ENCODE measurements at places on chromosomes 4 and X.

- DNase-seq, result no peak
These were observed 158.3 kb downstream of the LDB2 start for GRCh38 chr4:16739997-16740624.

GRCh38 chr4:73897380-73898136 is 28.4 kb downstream of the CXCL1 start:
- DNase-seq, result no peak

DNA sequence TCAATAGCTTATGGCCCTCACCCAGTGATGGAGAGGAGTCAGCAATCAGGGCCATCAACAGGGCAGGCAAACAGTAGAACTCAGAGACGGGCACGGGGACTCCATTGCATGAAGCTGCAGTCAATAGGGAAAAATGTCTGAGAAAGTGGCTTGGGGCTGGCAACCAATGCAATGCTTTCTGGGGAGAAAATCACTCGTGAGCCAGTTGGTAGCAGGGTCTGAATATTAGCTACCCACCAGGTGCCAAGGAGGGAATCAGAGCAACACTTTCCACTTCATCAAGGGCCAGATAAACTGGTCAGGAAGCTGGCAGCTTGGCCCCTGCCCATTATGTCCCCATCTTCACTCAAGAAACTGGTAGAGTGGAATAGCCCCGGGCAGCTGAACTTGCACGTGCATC is 80.7 kb downstream of the STARD8 start:
- DNase-seq, result no peak

- DNase-seq, result peak; percentile 81
These were observed at the start of gene TMLHE for GRCh38 chrX:155612312-155613224. Gene TMLHE, minus strand, starts transcription at chrX:155612952. Its CDS starts 67,676 bp downstream, at chrX:155545276.

- no peak for DNase-seq
These were observed 78.7 kb downstream of the PRKG2 start for GRCh38 chr4:81136161-81136905.

DNA sequence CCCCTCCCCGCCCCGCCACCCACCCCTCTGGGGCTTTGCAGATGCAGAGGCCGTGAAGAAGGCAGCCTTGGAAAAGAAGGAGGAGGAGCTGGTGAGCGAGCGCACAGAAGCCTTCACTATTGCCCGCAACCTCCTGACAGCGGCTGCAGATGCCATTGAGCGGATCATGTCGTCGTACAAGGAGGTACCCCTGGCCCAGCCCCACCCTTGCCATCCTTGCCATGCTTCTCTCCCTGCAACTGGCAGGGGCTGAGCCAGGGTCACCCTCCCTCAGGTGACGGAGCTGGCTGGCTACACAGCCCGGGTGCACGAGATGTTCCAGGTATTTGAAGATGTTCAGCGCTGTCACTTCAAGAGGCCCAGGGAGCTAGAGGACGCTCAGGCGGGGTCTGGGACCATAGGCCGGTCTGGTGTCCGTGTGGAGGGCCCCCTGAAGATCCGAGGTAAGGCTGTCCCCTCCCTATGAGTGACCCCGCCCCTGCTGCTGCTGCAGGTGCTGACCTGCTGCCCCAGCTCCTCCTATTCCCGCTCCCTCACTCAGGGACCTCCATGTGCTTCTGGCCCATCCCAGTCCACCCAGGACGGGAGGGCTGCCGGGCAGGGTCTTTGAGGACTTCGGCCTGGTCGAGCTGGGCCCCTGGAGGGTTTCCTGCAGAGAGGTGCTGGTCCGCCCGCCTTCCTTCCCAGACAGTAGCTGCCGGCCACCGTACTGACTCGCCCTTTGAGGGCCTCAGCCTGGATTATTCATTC is 11.6 kb downstream of the ABCD1 start:
- no peak for DNase-seq

DNA sequence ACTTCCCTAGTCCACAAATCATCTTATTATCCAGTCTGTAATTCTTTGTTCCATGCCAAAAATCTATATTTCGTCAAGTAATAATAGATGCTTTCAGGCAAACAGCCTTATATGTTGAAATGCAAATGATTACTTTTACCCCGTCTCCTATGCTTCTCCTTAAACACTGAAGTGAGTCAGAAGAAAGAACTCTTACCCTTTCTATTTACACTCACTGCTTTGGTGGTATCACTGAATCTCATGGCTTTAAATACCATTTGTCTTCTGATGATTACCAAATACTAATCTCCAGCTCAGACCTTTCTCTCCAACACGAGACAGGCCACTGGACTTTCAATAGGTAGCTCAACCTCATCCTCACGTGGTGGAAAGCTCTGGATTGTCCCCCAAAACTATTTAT is 558.1 kb downstream of the IL1RAPL1 start:
- no peak for DNase-seq

GRCh38 chr4:70023218-70023617 is 5.0 kb upstream of the HTN3 start:
- no peak for DNase-seq

DNA sequence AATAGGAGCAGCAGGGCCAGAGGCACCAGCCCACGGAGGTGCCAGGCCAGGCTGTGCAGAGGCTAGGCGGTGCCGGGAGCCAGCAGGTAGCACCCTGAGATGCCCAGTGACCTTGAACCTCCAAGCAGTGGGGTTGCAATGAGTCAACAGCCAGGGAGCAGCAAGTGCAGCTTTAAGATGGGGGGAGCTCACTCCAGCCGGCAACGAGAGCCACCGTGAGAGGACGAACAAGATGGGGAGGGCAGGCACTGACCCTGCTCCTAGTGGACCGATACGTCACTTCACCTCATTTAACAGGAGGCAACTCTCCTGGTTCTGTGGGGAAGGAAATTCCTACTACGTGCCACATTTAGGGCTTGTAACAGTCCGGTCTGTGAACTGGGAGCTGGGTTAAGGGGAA is 4.8 kb downstream of the LETM1 start:
- DNase-seq, result no peak

DNA sequence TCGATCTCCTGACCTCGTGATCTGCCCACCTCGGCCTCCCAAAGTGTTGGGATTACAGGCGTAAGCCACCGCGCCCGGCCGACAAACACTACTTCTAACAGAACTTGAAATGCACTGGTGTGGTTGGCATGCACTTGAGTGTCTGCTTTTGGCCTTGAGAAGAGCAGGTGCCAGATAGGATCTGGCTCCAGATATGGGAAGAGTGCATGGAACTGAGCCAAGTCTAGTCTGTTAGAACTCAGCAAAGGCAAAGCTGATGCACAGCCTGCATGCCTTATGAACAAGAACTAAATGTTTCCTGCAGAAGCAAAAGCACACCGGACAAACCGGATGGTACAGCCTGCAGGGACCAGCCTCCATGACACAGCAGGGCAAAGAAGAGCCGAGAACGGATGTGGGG is 35.1 kb upstream of the TBL1X start:
- DNase-seq, result no peak

DNA sequence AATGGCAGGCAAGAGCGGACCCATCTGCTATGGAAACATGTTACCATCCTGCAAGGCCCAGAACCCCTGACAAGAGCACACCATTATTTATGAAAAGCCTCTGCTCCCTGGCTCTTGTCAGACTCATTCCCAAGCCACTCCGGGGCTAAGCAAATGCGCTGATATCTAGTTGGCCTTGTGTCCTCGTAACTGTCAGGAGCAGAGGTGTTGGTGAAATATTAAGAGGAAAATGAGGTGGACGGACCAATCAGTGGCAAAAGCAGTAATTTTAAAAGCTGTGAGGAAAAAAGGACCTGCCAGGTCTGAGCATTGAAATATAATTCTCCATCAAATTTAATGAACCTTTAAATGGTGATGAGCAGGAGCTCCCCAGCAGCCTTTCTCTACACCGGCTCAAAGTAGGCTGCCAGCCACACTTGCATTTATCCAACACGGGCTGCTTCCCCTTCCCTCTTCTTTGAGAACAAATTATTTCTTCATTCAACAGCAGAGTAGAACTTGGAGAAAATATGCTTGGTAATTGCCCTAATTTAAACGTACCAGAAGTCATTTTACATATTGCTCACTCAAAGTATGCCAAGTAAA is 214.3 kb downstream of the RASL11B start:
- no peak for DNase-seq

- DNase-seq, result no peak
These were observed 47.5 kb downstream of the RAPGEF2 start for GRCh38 chr4:159150396-159150795.

GRCh38 chr4:19063662-19064061 is 1042.1 kb upstream of the LCORL start:
- DNase-seq, result no peak

DNA sequence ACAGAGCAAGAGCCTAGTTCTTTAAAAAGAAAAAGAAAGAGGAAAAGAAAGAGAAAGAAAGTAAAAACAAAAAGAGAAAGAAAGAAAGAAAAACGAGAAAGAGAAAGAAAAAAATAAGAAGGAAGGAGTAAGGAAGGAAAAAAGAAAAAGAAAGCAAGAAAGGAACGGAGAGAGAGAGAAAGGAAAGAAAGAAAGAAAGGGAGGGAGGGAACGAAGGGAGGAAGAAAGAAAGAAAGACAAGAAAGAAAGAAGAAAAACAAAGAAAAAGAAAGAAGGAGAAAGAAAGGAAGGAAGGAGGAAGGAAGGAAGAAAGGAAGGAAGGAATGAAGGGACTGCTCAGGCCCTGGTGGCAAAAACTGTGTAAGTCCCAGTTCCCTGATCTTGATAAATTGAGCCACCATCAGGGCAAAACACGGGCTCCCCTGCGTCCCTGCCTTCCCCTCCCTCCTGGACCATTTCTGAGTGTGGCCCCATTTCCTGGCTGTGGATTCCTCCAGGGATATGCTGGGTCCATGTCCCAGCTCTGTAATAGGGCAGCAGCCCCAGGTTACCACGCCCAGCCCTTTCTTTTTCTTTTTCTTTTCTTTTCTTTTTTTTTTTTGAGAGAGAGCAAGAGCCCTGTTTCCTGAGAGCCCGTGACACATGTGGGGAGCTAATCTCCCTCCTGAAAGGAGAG is 44.8 kb downstream of the SHOX start:
- no peak for DNase-seq

- peak; percentile 85 for DNase-seq
These were observed 203.1 kb downstream of the SLC7A11 start for GRCh38 chr4:138039010-138039409.

DNA sequence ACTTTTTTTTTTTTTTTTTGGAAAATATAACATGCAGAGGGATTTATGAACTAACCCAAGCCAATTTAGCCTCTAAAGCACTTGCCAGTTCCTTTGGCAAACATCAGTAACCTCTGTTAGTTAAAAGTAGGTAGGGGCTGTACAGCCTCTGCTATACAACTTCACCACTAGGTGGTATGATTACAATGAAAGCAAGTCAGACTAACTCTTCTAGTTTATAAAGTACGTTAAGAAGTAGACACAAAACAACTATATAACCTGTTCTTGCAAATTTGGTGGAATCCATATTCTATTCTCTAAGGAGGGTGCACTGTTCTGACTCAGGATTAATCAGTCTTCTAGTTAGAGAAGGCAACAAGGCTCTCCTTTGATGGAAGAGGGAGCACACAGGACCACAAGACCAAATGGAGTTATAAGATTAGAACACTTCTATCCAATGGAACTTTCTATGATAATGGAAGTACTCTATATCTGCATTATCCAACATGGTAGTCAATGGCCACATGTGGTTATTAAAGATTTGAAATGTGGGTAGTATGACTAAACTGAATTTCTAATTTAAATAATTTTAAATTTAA is 12.8 kb downstream of the AIMP1 start:
- peak; percentile 56 for DNase-seq

DNA sequence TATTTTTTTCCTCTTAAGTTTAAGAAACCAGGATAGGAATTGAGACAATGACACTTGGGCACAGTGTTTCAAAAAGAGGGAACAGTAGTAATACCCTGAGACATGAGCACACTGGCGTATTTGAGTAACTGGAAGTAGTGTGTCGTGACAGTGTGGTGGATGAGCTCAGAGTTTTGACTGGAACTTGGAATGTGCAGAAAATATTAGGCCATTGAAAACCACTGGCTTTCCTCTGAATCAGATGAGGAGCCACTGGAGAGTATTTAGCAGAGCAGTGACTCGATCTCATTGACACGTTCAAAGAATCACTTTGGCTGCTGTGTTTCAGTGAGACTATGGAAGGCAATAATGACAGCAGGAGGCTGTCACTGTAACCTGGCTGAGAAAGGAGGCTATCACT is 1531.2 kb downstream of the STIM2 start:
- no peak for DNase-seq

DNA sequence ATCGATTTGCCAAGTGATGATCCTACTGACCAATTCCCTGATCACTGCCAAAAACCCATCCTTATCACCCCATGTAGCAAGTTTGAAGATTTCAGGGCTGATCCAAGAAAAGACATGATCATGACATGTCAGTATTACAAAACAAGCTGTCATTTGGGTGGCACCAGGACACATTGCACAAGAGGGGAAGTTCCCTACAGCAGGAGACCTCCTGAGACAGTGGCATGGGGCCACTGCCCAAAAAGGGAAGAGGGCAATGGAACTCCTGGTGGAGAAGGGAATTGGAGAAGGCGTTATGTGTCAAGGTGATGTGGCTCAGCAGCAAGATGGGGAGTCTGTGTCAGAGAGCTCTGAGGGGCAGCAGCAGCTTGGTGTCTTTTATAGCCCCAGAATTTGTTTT is 43.4 kb downstream of the ZNF182 start:
- no peak for DNase-seq

DNA sequence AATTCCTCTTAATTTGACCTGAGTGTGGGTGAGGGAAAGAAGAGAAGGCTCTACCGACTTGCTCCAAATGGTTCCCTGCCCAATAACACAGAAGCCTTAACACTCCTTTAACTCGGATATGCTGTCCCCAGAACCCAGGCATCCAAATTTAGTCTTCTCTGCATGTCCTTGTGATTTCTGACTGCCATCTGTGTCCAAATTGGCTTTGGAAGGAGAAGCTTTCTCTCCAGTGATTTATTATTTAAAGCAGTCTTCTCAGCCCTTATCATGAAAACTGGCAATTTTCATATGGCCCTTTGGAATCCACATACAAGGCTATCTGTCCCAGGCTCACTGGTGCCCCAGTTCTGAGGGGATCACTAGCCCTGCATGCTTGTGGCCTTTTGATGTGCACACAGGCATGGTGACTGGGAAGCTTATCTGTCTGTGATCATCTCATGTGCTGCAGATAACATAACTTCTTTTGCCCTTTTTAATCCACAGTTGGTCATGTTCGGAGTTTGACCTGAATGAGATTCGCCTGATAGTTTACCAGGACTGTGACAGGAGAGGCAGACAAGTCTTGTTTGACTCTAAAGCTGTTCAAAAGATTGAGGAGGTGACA is 56.7 kb downstream of the FNIP2 start:
- no peak for DNase-seq

- no peak for DNase-seq
These were observed 63.0 kb downstream of the SEC24D start for GRCh38 chr4:118772767-118773428.

DNA sequence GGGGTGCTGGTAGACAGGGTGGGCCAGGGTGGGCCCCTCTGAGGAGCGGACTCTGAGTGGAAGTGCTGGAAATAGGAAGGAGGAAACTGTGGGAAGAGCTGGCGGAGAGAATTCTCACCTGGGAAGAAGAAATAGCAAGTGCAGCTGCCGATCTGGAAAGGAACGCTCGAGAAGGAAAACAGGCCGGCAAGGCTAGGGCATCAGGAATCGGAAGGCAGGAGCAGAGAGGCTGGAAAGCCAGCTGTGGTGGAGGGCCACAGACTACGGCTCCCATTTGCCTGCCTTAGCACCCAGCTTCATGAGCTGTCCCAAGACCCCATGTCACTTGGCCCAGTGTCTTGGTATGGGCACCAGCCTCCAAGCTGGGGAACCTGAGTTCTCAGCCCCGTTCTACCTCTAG is 37.3 kb downstream of the DCTD start:
- no peak for DNase-seq

- no peak for DNase-seq
These were observed 24.0 kb upstream of the IQSEC2 start for GRCh38 chrX:53305219-53305995.

GRCh38 chr4:155696726-155697125 is 30.1 kb downstream of the GUCY1A1 start:
- no peak for DNase-seq

- DNase-seq, result peak; percentile 37
These were observed 999 bp upstream of the CTBP1 start for GRCh38 chr4:1249731-1250526.
